ENCODE measurements at places on chromosomes 2 and 18.

DNA sequence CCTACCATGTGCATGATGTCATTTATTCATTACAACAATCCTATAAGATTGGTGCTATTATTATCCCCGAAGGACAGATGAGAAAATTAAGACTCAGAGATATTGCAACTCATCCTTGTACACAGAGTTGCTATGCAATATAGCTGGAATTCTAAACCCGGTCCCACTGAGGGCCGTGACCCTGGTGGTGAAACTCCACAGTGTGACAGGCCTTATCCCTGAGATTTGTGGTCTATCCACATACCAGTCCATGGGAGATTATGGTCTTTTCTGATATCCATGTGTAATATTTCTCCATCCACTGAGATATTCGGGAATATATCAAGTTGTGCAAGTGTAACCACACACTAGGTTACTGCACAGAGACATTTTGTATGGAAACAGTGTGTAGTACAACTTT lies 305.2 kb downstream of the TXNL1 start:
- DNase-seq, result no peak

- no peak for DNase-seq
Observed at GRCh38 chr2:42317486-42317885, 43.5 kb downstream of the COX7A2L start.

- DNase-seq, result no peak
Observed at GRCh38 chr18:72360634-72361033, 183.5 kb downstream of the CBLN2 start.

- no peak for DNase-seq
Observed at GRCh38 chr18:74546751-74547530, 12.6 kb downstream of the CNDP1 start.

- DNase-seq, result no peak
Observed at GRCh38 chr18:34357944-34358580, 133.3 kb upstream of the NOL4 start.

GRCh38 chr2:121558329-121558728 lies 27.6 kb downstream of the RNU4ATAC start:
- DNase-seq, result no peak

DNA sequence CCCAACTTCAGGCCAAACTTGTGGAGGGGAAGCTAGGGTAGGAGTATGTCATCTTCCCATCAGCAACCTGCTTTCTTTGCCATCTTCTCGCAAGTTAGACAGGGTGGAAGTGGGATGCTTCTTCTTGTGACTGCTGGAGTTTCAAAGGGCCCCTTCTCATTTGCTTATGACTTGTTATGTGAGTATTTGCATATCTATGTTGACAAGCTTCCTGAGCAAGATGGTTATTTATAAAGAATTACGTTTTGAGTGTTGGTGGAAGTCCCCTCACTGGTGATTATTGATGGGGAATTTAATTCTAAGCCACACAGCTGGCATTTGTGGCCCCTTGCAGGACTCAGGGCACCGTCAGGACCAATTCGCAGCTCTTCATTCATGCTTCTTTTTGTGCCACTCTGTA lies 791.0 kb downstream of the LRRTM4 start:
- no peak for DNase-seq

- peak; percentile 70 for DNase-seq
Observed at GRCh38 chr2:212940816-212941215, 210.6 kb downstream of the IKZF2 start.

DNA sequence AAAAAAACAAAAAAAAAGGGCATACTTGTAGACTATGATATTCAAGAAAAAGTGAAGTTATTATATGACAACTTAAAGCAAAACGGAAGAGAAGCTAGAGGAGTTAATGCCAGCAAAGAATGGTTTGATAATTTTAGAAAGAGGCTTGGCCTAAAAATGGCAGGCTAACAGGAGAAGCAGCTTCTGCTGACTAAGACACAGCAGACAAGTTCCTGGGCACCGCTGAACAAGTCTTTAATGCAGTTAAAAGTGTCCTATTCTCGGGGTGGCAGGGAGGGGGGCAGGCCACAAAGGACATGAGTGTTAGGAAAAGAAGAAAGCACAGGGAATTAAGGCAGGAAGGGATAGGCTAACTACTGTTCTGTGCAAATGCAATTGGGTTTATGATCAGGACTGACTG lies 50.3 kb upstream of the GAREM2 start:
- DNase-seq, result no peak

- DNase-seq, result no peak
Observed at GRCh38 chr2:42826231-42826630, 33.8 kb upstream of the HAAO start.

GRCh38 chr18:9708057-9708433 lies at the start of gene RAB31:
Gene RAB31, plus strand, starts transcription at chr18:9708301. Its CDS starts 105 bp downstream, at chr18:9708406.
- DNase-seq, result no peak

DNA sequence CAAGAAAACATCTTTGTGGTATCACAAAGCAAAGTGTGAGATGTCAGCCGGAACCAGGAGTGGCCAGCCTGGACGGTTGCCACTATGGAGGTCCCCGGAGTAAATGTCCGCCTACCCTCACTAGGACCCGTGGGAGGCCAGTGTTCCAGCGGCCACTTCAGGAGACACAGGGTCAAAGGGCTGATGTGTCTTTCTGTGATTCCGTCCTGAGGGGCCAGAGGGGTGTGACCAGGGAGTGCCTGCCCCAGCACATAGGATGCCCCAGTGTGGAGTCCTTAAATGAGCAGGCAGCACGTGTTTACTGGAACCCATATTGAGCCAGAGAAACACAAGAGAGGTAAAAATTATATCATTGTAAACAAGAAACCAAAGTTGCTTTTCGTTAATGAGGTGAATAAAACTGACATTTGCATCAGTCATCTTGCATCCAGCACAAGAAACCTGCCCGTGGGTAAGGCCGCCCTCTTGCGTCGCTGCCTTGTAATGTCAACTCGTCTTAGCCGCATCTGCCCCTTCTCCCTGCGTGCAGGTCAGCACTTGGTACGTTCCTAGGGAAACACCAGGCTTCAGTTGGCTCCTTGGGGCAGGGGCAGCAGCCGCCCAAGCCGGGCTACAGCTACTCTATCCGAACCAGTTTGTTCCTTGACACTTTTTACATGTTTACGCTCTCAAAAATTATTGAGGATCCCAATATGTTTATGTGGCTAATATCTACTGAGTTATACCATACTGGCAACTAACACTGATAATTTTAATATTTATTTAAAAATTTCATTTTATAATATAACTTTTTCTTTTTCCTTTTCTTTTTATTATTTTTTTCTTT lies 46.7 kb upstream of the LAPTM4A start:
- peak; percentile 76 for DNase-seq

DNA sequence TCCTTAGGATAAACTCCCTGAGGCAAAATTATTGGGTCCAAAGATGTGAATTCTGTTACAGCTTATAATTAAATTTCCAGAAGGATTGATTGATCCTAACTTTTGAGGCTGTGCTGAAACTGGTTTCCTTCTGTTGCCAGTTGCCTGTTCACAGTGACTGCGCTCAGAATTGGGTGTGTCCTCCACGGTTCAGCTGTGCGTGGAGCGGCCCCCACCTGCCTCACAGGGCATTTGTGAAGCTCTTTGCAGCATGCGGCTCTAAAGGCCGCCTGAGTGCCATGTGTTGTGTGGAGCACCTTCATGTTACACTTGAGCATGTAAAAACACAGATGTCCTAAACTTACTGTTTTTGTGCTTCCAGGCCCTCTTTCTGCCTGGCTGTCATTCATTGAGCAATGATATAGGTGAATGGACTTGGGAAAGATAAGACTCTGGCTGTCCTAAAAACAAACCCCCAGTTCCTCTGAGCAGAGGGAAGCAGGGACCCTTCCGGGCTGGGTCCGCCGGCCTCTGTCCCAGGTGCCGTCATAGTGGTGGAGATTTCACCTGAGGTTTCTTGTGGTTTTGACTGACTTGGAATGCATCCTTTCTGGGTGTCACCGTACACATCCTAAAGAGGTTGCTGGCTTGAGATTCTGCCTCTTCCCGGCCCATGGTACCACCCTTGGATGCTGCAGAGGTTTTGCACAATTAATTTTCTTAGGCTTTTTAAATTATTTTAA lies 173.6 kb downstream of the LDLRAD4 start:
- DNase-seq, result no peak

GRCh38 chr2:181836583-181836982 lies 54.9 kb upstream of the ITPRID2 start:
- DNase-seq, result no peak

DNA sequence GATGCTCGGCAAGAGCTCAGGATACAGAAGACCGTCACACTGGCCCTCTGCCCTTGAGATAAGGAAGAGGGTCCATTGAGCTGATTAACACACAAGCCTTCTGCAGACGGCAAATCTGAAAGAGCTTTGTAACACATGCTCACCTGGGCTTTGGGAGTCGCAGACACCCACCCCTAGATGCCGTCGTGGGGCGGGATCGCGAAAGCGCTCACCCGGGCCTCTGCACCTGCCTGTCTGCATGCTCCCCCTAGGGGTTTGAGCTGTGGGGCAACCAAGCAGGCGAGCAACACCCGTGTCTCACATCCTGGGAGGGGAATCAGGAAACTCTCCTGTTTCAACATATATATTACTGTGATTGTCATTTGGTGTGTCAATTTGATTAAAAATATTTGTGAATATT lies 99.8 kb upstream of the KCNH7 start:
- no peak for DNase-seq
